ENCODE measurements at places on chromosomes 7 and 10.

DNA sequence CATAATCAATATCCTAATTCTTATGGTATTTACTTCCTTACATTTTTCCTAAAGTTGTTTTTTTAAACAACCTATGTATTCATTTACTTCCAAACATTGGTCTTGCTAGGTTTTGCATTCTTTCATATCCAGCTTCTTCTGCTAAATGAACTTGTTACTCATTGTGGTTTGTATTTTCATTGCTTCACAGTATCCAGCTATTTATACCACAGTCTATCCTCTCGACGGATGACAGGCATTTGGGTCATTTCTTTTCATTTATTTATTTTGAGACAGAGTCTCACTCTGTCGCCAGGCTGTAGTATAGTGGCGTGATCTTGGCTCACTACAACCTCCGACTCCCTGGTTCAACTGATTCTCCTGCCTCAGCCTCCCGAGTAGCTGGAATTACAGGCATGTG lies 66.8 kb downstream of the CCDC6 start:
- peak; percentile 66 for DNase-seq

DNA sequence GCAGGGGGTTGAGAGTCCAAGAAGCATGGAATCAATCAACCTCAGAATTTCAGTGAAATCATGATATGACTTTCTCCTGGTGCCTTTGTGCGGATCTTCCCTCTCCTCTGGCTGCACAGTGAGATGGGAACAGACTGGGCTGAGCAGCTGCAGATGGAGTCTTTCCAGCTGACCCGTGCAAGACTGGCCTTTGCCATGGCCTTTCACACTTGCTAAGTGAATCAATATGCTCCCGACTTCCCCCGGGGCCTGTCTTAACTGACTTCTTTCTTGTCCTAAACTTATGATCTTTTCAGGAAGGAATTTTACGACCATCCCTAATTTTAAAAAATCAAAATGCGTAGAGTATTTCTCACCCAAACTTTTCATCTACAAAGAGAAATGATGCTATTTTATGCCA lies 469.9 kb downstream of the GALNT17 start:
- peak; percentile 17 for DNase-seq

GRCh38 chr7:102810916-102811315 lies 62.1 kb downstream of the FAM185A start:
- no peak for DNase-seq

GRCh38 chr10:101775273-101776160 lies at the start of gene FGF8:
Gene FGF8 (minus strand): TSS chr10:101776114. CDS start chr10:101775900, 214 bp downstream.
- no peak for DNase-seq

DNA sequence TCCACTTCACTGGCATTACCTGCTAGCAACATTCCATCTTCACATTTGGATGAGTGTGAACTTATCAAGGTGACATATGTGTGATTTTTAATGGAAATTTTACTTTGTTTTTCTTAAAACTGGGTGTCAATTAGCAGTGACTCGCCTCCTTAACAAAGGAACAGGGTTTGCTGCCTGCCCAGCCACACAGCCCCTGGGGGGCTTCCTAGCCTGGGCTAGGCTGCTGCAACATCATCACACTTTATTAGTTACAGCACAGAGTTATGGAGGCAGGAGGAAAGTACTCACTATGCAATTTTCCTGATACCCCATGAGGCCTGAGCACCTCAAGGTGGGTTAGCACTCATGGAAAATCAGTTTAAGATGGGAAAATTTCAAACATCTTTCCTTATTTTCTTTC lies 861.3 kb downstream of the NRG3 start:
- no peak for DNase-seq

GRCh38 chr7:86320889-86321288 lies 322.8 kb upstream of the GRM3 start:
- no peak for DNase-seq

DNA sequence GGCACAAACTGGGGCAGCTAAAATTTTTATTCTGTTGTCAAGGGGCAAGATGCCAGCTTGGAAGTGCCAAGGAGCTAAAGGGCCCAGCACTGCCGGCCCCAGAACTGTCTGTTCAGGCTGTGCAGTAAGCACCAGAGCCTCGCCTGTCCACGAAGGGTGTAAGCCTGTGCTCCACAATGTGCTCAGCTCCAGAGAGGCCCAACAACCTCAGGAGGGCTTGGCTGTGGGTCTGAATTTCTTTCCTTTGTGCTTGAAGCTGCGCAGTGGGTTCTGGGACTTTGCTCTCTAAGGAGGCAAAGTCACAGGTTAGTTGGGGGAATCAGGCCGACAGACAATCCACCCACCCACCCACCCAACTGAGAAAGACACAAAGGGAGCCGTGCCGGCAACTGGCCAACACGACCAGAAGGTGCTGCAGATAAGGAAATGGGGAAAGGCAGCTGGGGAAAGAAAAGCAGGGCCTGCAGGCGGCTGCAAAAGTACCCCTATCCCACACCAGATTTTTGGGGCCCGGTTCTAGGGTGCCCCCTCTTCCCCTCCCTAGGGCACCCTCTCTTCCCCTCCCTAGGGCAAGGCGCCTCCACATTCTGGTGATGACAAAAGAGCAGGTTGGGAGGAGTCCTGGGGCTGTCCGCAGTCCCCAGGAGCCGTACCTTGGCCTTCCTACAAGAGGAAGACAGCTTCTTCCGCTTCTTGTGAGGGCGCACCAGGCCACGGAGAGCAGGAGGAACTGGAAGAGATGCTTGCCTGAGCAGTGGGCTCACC lies 7.7 kb downstream of the DDX56 start:
- no peak for DNase-seq

DNA sequence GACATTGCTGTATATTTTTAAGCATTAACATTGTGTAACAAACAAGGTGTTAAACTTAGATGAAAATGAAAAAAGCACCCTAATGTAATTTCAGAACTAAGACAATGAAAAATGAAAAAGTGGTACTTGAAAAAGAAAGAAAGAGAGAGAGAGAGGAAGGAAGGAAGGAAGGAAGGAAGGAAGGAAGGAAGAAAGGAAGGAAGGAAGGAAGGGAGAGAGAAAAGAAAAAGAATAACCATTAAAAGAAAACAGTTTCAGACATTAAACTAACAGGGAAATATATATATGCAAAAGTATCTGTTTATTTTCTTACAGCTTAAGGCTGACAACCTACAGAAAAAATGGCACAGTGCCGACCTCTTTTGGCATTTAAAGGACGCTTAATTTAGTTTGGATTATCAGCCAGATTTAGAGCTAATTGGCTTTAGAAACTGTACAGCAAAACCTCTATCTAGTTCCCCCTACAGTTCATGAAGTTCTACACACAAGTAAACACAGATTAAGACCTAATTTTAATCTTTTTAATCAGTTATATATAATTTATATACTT lies 13.8 kb downstream of the MTERF1 start:
- DNase-seq, result peak; percentile 15

DNA sequence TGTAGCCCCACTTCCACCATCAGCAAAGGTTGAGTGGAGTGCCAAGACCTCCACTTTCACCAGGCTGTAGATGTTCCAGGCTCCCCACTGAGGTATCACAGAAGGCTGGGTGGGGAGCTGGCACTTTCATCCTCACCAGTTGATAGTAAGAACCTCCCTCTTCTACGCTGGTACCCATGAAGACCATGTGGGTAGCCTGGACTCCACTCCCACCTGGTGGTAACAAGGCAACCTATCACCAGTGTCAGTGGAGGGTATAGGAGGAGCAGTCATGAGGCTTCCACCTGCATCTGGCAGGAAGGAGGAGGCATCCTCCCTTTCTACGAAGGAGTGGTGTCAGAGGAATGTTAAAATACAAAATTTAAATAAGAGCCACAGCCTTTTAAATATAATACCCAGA lies 4.4 kb downstream of the SMIM30 start:
- DNase-seq, result peak; percentile 38

DNA sequence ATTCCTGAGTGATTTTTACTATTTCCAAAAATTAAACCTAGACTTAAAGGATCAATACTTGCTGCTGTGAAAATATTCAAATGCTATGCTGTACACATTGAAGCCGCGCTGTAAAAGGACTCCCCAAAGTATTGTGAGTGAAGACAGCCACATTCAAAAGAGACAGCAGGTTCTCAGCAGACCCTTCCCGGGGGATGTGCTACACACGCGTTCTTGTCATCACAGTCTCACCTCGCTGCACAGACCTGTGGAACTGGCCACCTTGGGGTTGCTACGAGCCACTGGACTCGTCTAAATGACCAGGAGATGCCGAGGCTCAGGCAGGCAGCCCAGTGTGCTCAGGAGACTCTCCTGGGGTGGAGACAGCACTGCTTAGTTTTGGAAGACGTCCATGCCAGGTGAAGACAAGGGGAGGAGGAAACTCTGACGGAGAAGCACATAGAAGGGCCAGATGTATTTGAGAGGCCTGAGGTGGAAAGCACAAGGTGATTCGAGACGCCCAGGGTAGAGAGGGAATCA lies 367.7 kb upstream of the SHH start:
- DNase-seq, result no peak

DNA sequence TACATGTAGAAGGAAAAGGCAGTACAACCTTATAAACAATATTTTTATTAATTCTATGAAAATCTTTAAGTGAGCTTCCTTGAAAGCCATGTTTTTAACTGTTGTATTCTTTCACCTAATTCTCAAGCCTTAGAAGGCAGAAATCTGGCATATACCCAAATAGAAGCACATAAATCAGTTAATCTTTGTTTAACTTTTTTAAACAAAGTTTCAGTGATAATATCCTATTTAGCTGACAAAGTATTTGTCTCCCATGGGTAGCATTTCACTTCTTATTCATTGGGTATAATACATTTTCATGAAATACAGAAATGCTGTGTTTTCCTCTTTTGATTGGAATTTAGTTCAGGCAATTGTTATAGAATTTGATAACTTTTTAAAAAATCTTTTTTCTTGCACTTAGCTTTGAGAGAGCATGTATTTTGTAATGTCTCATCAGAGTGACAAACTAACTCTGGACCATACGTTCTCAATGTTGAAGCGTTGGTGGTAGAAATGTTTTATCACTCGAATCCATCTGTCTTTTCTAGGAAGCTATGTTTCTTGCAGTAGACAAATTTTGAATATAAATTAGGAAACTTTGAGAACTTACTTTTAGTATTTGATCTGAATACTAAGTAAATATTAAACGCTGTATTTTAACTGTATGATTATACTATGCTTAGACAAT lies 78.1 kb downstream of the CREM start:
- no peak for DNase-seq

- DNase-seq, result peak; percentile 55
Measured at GRCh38 chr7:47942132-47942531, 6.1 kb downstream of the PKD1L1 start.

- DNase-seq, result no peak
Measured at GRCh38 chr10:95248989-95249388, 41.8 kb downstream of the PDLIM1 start.

GRCh38 chr7:32347244-32347828 lies 142.8 kb downstream of the LSM5 start:
- peak; percentile 37 for DNase-seq

DNA sequence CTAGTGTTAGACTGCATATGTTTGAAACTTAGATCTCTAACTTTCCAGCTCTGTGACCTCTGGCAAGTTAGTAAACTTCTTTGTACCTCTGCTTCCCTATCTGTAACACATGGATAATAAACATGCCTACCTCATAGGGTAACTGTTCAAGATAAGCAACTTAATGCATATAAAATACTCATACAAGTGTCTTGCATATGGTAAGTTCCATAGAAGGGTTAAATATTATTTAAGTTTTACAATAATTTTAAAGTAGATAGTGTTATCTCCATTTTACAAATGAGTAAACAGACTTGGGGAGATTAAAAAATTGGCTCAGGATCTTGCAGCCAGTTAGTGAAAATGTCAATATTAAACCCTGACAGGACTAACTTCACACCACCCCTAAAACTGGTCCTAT lies 30.1 kb upstream of the CD36 start:
- no peak for DNase-seq

GRCh38 chr10:93208717-93209464 lies 135.2 kb downstream of the CYP26A1 start:
- no peak for DNase-seq

GRCh38 chr7:30851651-30852307 lies 59.9 kb upstream of the AQP1 start:
- no peak for DNase-seq

GRCh38 chr7:76234931-76235441 lies 33.3 kb downstream of the SRRM3 start:
- peak; percentile 88 for DNase-seq

GRCh38 chr7:78118470-78118869 lies 319.9 kb downstream of the PHTF2 start:
- DNase-seq, result no peak

GRCh38 chr7:28790467-28790866 lies 167.7 kb downstream of the TRIL start:
- no peak for DNase-seq

DNA sequence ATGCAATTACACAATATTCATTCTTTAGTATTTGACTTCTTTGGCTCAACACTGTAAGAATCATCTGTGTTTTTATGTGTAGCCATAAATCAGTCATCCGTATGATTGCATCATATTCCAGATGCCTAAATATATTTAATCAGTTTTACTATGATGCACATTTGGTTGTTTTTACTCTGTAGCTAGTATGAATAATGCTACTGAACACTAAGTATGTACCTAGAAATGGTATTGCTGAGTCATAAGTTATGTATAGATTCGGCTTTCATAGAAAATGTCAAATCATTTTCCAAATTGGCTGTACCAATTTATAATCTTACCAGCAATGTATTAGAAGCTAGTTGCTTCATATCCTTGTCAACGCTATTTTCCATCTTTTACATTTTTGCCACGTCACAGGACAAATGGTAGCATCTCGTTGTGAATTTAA lies 197.3 kb upstream of the PLXNA4 start:
- DNase-seq, result peak; percentile 47

GRCh38 chr7:67781841-67782240 lies 785.2 kb downstream of the TYW1 start:
- DNase-seq, result no peak

DNA sequence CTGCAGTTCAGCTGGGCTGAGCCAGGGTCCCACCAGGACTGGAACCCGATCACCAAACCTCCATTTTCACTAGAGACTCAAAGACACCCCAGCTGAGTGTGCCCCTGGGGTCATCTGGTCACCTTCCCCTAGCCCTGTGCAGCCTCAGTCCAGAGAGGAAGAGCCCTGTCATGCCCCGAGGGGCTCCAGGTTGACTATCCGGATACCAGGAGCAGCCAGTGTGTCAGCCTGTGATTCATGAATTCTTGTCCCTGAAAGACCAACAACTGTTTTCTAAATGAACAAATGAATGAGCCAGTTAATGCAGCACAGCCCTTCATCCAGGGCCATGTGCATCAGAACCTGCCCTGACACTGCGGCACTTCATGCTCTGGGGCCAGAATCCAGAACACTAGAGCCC lies 201.9 kb upstream of the TCERG1L start:
- no peak for DNase-seq

GRCh38 chr7:26500749-26501352 lies 209.2 kb downstream of the SNX10 start:
- peak; percentile 35 for DNase-seq

Measured in choroid plexus epithelial cell (primary cell).